ENCODE measurements at places on chromosomes 12 and 14.

DNA sequence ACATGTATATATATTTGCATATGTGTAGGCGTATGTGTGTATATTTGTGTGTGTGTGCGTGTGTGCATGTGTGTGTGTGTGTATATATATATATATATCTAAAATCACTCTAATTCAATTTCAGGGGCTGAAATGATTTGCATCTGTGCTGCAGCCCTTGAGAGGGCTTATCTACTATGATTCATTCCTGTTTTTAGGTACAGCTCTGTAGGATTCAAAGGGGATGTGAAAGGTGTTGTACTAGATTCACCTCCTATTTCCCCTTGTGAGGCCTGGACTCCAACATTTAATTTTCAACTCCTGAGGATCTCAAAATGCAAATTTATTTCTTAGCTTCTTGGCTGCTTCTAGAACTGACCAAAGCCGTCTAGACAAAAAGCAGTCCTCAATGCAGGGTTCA, 11.1 kb downstream of the ERP27 start:
- DNase-seq, result no peak

GRCh38 chr12:49055978-49056754, 4.4 kb downstream of the KMT2D start:
- peak; percentile 52 for DNase-seq

- no peak for DNase-seq
Measured at GRCh38 chr12:9149372-9149771, 33.7 kb upstream of the A2M start.

DNA sequence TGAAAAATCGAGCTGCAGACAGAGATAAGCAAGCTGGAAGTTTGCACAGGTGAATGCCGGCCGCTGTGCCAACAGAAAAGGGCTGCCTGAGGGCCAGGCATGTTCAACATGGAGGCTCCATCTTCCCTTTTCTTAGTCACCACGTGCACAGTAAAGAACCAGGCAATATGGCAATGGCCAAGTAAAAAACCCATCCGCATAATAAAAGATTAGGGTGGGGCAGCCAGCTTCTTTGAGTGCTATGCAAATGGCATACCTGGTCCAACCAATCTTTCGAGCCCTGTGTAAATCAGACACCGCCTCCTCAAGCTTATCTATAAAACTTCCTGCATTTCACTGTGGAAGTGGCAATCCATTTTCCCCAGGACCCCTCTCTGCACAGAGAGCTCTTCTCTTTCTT, 16.7 kb downstream of the PNP start:
- no peak for DNase-seq

- no peak for DNase-seq
Measured at GRCh38 chr12:82366197-82366596, 7.9 kb downstream of the METTL25 start.

DNA sequence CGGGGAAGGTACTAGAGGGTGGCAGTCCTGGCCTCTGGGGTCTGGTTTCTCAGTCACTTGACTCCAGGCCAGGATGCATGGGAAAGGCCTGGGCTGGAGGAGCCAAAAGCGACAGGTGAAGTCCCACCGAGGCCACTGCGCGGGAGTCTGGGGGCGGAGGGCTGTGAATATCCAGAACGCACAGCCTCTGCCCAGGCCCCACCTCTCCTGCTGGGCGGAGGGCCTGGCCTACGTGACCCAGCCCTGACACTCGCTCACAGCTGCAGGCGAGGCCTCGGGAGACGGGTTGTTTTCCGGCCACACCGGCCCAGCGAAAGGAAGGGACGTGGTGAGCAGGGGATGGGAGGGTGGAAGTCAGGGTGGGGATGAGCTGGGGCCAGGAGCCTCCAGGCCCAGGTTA, 91.2 kb downstream of the RFLNA start:
- DNase-seq, result no peak

DNA sequence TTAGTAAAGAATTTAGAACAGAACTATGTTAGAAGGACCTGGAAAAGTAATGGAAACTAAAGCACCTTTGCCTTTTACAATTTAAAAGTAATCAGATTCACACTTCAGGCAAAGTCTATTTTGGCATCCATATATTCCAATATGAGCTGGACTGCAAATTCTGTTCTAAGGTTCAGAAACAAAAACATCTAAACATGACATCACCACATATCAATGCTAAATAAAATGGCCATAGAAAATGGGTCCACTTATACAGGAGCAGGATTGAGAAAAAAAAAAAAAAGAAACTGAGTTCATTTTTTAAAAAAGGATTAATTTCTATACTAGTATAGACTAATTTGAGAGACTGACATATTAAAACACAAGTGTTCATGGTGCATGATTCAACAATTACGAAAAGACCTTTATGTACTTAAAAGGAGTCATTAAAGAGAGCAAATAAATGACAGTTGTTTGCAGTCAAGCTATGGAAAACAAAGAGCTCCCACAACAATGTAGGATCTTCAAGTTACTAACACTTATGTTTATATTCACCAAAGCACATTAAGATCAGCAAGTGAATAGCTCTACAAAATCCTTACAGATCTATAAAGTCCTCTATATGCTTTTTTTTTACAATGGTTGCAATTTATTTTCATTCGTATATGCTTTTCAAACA, 45.7 kb downstream of the DICER1 start:
- no peak for DNase-seq

DNA sequence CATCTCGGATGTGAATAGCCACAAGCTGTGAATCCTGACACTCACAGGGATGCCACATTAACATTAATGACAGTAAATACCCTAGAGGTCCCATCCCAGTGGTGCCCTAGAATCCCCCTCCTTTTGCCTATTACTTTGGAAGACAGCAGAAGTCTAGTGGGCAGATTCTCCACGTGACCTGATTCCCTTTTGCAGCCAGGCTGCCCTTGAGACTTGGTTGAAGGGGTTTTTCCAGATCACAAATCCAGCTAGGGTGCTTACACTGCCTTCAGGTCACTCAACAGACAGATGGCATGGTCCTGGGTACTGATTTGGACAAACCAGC, 8.7 kb downstream of the HDAC7 start:
- no peak for DNase-seq

GRCh38 chr12:22951206-22951605, 326.2 kb downstream of the ETNK1 start:
- no peak for DNase-seq

GRCh38 chr12:106093246-106093645, 45.5 kb downstream of the NUAK1 start:
- no peak for DNase-seq

- DNase-seq, result peak; percentile 29
Measured at GRCh38 chr12:103928682-103929045, 1.5 kb upstream of the HSP90B1 start.

DNA sequence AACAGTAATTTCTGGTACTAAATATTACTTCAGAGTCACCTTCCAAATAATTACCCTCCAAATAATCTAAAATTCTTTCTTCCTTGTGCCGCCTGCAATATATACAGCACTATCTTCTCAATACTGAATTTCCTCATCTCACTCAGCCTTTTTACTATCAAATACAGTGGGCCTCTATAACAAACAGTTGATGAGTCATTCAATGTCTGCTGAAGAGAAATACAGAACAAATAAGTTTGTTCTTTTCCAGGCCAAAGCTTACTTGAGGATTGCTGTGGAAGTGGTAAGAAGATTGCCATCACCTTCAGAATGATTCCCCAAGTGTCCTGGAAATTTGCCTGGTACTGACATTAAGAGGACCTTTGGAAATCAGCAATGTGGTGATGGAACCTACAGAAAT, 218.2 kb upstream of the ARHGAP5 start:
- no peak for DNase-seq

DNA sequence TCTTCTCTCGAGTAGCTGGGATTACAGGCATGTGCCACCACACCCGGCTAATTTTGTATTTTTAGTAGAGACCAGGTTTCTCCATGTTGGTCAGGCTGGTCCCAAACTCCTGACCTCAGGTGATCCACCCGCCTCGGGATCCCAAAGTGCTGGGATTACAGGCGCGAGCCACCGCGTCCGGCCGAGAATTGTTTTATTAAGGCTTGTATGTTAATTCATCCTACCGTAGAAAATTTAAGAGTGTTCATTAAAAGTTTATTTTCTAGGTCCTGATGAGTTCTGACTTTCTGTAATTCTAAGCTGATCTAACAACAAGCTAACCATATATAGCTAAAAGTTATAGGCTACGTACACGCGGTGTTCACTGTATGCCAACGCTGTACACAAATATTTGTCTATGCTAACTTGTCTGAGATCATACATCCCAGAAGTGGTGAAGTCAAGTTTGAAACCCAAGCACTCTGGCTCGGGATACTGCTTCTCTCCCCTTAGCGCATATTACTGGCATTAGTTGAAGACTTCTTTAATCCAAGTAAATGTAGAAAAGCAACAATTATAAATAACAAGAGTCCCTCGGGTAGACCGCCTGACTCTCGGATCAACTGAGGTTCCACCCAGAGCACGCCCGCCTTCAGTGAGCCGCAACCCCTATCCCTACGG, 570 bp upstream of the MRPS35 start:
- DNase-seq, result peak; percentile 61

DNA sequence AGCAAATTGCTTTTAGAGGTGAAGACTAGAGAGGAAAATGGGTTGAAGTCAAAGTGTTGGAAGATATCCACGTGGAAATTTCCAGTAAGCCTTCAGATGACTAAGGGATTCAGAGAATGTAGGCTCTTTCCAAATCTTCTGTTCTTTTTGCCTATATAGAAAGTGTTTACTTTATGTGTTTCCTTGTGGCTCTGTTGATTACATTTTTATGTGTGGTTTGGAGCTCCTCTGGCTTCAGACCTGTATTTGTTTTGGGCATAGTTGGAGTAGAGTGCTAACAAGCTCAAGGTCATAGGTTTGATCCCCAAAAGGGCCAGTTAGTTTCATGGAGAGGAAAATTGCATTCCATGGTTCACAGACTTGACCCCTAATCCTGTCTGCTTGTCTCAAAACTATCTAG, 91.9 kb downstream of the IGF1 start:
- no peak for DNase-seq

DNA sequence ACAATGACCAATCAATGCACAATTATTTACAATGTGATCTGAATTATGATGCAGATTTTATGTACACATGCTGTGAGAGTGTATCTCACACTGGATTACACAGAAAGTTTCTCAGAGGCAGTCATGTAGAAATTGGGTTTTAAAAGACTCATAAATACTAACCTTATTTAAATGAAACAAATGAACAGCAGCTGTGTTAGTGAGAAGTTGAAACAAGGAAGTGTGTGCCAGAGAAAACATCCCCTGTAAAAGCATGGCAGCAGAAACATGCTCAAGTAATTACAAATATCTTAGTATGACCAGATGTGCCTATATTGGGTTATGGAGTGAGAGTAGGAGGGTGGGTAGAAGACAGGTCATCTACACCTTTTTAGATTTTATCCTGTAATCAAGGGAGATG, 723.7 kb downstream of the C12orf50 start:
- DNase-seq, result no peak

DNA sequence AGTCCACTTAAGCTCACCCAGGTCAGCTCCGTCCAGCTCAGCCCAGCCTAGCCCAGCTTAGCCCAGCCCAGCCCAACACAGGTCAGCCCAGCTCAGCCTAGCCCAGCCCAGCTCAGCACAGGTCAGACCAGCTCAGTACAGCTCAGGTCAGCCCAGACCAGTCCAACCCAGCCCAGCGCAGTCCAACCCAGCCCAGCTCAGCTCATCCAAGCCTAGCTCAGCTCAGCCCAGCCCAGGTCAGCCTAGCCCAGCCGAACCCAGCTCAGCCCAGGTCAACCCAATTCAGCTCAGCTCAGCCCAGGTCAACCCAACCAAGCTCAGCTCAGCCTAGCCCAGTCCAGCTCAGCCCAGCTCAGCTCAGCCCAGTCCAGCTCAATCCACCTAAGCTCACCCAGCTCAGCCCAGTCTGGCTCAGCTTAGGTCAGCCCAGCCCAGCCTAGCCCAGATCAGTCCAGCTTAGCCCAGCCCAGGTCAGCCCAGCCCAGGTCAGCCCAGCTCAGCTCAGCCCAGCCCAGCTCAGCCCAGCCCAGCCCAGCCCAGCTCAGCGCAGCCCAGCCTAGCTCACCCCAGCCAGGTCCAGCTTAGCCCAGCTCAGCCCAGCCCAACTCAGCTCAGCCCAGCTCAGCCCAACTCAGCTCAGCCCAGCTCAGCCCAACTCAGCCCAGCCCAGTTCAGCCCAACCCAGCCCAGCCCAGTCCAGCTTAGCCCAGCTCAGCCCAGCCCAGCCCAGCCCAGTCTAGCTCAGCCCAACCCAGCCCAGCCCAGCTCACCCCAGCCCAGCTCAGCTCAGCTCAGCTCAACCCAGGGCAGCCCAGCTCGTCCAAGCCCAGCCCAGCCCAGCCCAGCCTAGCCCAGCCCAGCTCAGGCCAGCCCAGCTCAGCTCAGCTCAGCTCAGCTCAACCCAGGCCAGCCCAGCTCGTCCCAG, 184.0 kb downstream of the TMEM121 start:
- no peak for DNase-seq

- no peak for DNase-seq
Measured at GRCh38 chr14:93081876-93082570, 33.7 kb downstream of the ITPK1 start.

GRCh38 chr14:94992046-94992445, 165.3 kb downstream of the DICER1 start:
- DNase-seq, result peak; percentile 11

DNA sequence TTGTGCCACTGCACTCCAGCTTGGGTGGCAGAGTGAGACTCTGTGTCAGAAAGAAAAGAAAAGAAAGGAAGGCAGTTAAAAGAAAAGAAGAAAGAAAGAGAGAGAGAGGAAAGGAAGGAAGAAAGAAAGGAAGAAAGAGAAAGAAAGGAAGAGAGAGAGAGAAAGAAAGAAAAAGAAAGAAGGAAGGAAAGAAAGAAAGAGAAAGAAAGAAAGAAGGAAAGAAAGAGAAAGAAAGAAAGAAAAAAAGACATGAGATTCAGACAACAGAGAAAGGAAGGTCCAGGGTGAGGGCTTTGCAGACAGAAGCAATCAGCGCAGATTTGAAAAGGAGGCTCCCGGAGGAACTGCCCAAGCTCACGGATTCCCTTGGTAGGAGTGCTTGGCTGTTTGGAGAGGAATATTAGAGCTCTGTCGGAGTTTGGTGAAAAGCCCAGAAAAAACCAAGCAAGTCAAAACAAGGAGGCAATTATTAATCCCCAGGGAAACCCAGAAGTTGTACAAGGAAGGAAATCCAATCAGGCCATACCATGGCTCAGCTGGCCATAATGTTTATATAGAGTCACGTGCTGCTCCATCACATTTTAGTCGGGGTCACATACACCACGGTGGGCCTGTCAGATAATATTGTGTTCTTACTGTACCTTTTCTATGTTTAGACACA, 11.6 kb upstream of the CCDC85C start:
- no peak for DNase-seq

GRCh38 chr12:89243771-89244170, 108.5 kb downstream of the DUSP6 start:
- no peak for DNase-seq

- no peak for DNase-seq
Measured at GRCh38 chr12:125470838-125471783, 405.9 kb downstream of the AACS start.

- DNase-seq, result no peak
Measured at GRCh38 chr12:70626180-70626579, 11.0 kb downstream of the PTPRB start.

DNA sequence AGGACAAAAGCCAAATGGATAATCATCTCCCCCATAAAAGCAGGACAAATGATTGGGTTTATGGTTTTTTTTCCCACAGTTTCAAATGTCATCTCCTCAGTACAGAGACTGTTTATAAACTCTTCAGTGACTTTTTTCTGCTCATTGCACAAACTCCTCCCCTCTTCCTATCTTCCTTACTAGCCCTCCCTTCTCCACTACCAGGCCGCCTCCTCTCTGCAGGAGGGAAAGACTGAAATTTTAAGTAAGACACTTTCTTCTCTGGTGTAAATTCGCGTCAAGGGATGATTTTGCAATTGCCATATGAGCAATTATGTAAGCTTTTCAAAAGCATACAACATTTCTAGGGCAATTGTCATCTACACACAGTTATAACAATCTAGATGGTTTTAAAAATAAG, 37.0 kb downstream of the BTG1 start:
- peak; percentile 50 for DNase-seq

- DNase-seq, result peak; percentile 100
Measured at GRCh38 chr12:26768611-26769603, 64.1 kb downstream of the ITPR2 start.

Data from SW480 (cell line).